ENCODE measurements at places on chromosomes 16 and 17.

DNA sequence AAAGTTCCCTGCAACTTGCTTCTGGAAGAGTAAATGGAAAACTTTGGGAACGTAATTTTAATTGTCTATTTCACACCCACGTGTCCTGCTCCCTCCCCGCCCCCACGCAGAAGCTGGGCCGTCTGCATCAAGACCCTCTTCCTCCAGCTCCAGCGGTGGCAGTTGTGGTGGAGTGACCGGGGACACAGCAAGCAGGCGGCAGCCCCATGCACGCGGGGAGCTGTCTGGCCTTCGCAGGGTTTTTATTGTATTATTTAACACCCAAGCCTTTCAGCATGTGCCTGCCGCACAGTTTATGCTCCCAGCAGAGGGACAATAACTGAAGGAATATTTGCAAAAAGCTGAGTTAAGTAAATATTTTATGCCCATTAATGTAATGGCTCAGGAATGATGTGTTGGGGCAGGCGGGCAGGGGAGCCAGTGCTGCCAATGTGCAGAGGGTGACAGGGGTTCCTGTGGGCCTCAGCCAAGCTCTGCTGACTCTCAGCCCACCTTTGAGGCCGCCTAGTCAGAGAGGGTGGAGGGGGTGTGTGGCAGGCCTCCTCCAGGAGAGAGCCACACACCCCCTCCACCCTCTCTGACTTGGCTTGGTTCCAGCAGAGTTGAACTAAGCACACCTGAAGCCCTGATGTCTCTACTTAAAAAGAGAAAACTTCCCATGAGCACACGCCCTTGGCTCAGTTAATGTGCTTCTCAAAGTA is 32.4 kb upstream of the ENPP7 start:
- no peak for DNase-seq

- DNase-seq: no peak
These were observed 129.3 kb downstream of the PHKB start for GRCh38 chr16:47590472-47590871.

- no peak for DNase-seq
These were observed 465.9 kb upstream of the ERCC4 start for GRCh38 chr16:13453938-13454553.

DNA sequence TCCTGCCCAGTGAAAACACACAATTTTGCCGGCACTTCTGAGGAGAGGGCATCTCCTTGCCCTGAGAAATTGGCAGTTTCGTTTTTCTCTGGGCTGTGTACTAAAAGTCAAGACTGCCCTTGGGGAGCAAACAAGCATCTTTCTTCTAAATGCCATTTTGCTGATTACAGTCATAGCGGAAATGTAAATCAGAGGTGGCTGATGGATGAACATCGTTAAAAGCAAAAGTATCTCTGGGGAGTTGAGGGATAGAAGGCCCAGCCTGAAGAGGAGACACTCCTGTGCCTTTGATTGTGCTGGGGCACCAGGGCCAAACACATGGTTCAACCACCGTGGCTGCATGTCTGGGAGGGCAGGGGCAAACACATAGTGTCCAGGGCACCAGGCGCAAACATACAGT is 49.8 kb downstream of the ABCC12 start:
- DNase-seq: no peak

- no peak for DNase-seq
These were observed 793 bp downstream of the COG7 start for GRCh38 chr16:23452221-23452571.

DNA sequence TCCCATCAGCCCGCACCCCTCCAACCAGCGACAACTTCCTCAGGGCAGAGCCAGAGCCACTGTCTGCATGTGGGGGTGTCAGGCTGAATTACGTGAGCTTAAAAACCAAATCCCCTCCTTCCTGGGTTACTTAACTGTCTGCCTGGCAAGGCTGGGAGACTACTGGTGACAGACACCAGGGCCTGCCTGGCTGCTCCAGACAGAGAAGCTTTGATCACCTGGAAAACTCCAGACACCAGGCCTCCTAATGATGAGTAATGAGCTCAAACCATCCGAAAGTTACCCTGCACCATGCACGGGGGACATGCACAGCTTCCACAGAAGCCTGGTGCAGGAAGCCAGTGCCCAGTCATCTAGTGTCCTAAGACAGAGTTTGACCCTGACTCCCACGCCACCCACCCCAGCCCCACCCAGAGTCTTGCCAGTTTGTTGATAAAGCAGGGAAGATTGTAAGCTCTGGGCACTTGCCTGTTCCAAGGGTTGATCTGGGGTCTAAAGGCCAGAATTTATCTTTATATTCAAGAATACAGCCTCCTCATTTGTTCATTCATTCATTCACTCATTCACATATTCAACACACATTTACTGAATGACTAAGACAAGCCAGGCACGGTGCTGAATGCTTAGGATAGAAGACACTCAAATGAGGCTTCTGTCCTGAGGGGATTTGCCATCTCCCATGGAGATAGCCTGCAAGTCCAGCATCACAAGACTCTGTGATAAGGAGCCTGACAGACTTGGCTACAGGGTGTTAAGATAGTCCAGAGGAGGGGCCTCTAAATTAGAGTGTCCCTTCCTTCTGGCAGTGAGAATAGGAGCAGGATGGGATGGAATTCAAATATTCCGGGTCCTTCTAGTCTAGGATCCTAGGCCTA is 7.2 kb upstream of the CCDC182 start:
- no peak for DNase-seq
